ENCODE measurements at places on chromosomes 16 and 17.

- DNase-seq: no peak
Measured at GRCh38 chr17:33750943-33751701, 458.0 kb upstream of the ASIC2 start.

- DNase-seq: no peak
Measured at GRCh38 chr17:33277436-33278100, 15.5 kb downstream of the ASIC2 start.

DNA sequence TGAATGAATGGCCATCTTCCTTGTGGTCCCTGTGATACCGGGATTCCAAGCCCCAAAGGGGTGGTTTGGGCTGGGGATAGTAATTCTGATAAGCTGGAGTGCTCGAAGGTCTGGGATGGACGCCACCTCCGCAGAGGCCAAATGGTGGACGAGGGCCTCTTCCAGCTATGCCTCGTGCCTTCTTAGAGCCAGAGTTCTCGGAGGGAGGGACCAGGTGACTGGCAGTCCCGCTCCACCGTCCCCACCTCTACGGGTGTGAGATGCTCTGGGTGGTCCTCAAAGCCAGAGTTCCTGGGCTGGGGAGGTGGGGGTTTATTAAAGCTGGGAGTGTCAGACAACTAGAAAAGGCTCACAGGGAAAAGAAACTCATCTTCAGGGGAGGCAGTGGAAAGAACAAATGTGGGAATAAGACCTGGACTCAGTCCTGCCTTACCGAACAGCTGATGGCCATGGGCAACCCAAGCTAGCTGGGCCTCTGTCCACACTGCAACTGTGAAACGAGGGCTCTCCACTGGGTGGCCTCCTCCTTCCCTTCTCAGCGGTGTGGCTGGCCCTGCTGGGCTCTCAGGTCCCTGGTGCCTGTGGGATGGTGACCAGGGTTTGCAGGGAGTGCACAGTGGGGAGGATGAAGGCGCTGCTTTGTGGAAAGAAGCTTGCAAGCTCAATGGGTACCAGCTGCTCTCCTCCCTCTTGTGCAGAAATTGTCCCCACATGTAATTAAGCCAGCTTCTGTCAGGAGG is 75.2 kb downstream of the N4BP1 start:
- no peak for DNase-seq

DNA sequence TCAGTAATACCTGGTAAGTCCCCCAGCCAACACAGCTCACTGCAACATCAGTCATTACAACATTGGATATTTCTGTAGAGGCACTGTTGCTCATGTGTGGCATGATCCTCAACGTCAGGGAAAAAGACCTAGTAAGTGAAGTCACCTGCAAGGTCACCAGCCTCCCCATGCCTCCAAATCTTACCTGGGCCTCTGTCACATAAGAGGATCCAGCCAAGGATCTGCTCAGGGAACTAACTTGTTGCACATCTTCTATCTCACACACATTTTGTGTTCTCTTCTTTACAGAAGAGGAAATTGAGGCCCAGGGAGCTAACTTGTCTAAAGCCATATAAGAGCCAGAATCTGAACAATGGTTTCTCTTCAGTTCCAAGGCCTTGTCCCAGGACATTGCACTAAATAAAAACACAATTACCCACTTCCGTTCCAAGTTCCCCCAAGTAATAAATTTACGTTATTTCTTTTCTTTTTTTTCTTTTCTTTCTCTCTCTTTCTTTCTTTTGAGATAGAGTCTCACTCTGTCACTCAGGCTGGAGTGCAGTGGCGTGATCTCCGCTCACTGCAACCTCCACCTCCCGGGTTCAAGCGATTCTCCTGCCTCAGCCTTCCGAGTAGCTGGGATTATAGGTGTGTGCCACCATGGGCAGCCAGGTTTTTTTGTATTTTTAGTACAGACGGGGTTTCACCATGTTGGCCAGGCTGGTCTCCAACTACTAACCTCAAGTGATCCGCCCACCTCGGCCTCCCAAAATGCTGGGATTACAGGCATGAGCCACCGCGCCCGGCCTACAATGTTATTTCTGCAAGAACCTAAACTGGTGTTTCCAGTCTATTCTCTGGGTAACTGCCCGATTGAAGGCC is 1.3 kb downstream of the SHMT1 start:
- DNase-seq: no peak

GRCh38 chr16:83901101-83901500 is 2.2 kb downstream of the MLYCD start:
- DNase-seq: no peak

GRCh38 chr17:76137001-76137350 is 4.1 kb downstream of the FOXJ1 start:
- no peak for DNase-seq

DNA sequence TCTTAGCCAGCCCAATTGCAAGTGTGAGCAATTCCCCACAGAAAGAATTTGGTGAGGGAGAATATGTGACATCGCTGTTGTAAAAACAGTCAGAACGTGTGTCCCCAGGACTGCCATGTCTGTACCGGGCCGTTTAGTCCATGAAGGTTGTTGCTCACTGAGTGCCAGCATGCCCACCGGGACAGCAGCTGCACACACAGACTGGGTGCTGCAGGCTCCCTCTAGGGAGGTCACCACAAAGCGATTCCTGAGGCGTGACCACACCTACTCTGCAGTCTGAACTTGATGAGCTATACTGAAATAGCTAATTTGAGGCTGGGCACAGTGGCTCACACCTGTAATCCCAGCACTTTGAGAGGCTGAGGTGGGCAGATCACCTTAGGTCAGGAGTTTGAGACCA is 44.1 kb upstream of the ADORA2B start:
- DNase-seq: no peak

DNA sequence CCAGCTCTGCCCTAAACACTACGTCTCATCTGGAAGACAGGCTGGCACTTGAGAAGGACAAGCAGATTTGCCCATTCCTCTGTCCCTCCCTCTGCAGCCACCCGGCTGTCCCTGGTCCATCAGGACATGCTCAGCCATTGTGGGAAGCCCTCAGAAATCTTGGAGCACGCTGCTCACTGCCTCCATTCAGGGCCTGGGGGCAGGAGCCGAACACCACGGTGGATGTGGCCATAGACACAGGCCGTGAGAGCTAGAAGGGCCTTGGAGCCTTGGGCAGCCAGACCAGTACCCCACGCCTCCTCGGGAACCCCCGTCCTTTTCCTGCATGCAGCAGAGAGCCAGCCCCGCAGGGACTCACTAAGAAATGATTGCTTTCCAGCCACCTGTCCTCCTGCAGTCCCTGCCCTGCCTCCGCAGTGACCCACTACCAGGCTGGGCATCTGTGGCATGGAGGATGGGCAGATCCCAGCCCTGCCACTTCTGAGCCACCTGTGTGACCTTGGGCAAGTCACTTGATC is 3.4 kb downstream of the DOC2A start:
- no peak for DNase-seq

DNA sequence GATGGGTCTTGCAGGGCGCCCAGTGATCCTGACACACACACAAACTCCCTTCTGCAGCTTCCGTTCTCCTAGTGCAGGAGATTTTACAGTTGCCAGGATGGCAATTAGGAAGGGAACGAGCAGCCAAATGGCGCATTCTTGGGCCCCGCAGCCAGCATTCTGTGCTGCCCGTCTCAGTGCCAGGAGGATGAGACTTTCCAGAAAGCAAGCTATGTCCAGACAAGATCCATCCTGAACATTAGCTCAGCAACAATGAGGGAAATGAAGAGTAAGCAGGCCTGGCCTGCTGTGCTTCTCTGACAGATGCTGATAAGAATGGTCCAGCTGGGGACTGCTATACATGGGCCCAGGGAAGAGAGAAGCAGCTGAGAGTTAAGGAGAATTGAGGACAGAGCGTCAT is 16.5 kb downstream of the SPPL2C start:
- no peak for DNase-seq

DNA sequence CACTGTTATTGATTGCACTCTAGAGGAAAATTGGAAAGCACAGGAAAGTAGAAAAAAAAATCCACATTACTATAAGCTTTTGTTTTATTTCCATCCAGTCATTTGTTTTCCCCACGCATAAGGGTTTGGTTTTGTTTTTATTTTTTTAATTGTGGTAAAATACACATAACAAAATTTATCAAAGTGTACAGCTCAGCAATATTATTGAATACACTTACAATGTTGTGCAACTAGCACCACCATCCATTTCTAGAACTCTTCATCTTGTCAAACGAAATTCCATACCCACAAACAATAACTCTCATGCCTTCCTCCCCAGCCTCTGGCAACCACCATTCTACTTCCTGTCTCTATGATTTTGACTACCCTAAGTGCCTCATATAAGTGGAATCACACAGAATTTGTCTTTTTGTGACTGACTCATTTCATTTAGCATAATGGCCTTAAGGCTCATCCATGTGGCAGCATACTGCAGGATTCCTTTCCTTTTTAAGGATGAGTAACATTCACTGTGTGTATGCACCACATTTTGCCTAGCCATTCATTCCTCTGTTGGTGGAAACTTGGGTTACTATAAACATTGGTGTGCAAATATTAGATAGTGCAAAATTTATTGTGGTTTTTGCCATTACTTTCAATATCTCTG is 11.1 kb downstream of the SPPL2C start:
- no peak for DNase-seq

DNA sequence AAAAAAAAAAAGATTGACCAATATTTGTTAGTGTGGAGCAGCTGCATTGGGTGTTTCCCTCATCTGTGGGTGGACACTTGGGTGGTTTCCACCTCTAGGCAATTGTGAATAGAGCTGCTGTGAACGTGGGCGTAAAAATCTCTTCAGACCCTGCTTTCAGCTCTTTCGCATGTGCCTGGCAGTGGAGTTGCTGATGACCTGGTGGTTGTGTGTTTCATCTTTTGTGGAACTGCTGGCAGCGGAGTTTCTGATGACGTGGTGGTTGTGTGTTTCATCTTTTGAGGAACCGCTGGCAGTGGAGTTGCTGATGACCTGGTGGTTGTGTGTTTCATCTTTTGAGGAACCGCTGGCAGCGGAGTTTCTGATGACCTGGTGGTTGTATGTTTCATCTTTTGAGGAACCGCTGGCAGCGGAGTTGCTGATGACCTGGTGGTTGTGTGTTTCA is 21.4 kb downstream of the ZC3H18 start:
- no peak for DNase-seq
